ENCODE measurements at places on chromosomes 11 and 22.

DNA sequence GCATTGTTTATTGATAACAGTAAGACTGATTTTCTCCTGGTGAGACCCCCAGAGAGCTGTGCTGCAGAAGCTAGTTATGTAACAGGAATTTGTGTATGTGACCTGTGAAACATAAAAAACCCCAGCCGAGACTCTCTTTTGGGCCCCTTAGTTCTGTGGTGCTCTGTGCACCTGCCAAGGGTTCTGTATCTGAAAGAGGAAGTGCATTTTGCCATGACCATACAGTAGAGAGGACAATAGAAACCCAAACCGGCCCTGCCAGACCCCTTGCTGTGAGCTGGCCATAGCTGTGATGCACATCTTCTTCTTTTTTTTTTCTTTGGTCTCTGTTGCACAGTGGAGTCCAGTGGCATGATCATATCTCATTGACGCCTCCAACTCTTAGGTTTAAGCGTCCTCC lies 31.4 kb upstream of the APOL5 start:
- DNase-seq = no peak

- DNase-seq = no peak
Observed at GRCh38 chr11:3094223-3094824, 37.1 kb upstream of the CARS1 start.

GRCh38 chr11:133343951-133344350 lies 188.3 kb downstream of the OPCML start:
- DNase-seq = no peak

GRCh38 chr11:31790649-31791048 lies 20.5 kb downstream of the PAX6 start:
- no peak for DNase-seq

- DNase-seq = peak; percentile 87
Observed at GRCh38 chr11:72758690-72759389, 6.6 kb upstream of the ARAP1 start.

All from mesenchymal stem cell (in vitro differentiated cells and primary cell).